Fibroblast of skin of abdomen (primary cell): ENCODE measurements at places on chromosomes 3 and 15.

- DNase-seq, result peak; percentile 79
Observed at GRCh38 chr3:155079468-155079745, 712 bp upstream of the MME start.

DNA sequence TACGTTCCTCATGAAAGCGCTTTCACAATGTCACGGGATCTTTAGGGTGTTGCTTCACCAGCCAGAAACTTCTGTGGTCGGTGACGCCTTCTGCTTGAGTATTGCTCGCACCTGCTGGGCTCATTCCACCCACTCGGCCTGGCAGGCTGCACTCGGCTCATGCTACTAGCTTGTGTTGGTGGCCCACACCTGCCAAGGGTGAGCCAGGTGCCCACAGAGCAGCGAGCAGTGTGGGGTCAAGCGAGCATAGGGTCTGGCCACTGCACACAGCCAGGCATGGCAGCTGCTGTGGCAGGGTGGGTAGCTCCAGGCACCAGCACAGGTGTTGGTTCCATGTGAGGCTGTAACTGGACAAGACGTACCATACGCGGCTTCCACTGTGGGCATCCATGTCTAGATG lies 202.9 kb upstream of the CADM2 start:
- no peak for DNase-seq

DNA sequence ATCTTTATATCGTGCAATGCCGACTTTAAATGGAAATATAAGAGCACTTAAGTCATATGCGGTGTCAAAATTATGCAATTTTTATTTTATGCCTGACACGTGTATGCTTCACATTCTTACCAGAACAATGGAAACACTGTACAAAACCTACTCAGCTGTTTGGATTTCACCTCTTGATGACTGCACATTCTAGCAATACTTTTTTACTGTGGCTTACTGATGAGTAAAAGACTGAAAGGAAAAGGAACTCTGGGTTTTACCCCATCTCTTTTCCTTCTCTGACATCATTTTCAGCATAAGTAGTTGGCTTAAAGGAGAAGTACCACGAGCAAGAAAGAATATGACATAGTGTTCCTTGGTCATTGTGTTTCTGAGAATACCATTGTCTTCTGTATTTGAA lies 142.8 kb downstream of the POLR2M start:
- no peak for DNase-seq

DNA sequence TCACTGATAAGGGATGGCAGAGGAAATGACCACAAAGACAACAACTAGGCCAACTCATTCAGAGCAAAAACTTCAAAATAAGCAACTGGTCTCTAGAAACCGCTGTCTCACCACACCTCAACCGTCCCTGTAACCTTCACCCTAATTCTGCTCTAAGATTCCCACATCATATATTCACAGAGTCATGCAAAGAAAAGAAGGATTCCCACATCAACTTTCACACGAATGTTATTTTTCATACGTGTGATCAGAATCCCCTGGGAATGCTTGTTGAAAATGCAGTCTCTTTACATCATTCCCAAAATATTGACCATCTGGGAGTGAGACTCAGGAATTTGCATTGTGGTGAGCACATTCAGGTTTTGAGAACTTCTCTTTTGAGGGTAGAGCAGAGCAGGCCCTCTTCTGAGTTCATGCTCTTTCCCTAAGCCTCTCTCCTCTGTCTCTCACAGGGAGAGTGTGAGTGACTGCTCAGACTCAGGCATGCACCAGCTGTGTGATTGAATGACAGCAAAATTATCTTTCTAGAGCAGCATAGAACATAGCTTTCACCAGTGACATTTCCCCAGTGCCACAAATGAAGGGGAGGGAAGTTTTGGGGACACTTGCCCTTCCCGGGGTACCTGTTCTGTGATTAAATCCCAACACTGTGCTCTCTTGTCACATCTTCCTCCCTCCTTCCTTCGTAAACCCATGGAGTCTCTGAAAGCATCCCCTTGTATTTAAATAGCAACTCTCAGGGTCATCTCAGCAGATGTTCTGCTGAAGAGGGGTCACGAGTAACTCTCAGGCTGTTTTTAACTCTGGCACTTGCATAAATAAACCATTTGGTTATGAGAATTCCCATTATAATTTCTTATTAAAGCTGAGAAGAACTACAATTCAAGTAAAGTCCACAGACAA lies 170.9 kb downstream of the PLCL2 start:
- DNase-seq, result peak; percentile 88

DNA sequence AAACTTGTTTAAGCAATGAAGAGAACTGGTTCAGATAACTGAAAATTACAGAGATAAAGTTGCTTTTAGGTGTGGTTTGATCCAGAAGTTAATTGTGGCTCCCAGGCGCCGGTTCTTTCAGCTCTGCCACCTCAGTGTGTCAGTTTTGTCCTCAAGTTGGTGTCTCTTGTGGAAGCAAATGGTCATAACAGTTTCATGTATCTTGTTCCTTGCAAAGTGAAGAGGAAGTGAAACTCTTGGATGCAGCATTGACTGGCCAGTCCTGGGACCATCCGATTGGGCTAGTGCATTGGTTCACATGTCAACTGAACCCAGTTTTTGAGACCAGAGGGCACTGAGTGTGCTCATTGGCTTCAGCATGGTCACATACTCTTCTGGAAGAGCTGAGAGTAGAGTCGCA lies 181.4 kb upstream of the GRM7 start:
- no peak for DNase-seq

DNA sequence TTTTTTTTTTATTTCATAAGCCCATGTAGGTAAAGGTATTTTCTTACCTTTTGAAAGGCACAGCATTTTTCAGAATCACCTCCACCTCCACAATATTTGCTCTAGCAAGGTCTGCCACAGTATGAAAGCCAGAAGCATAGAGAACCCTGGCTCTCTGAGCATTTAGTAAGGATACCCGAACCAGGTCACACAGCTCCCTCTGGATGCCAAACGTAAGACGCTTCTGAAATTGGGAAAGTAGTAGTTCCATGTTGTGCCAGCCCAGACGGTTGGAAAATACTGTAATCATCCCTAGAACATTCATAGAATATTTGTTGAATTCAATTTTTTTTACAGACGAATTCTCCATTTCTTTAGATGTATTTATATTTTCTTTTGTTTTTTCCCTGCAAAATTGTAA lies 52.4 kb downstream of the POLQ start:
- peak; percentile 44 for DNase-seq

- DNase-seq, result peak; percentile 41
Observed at GRCh38 chr3:133474251-133474801, 74.5 kb downstream of the BFSP2 start.

DNA sequence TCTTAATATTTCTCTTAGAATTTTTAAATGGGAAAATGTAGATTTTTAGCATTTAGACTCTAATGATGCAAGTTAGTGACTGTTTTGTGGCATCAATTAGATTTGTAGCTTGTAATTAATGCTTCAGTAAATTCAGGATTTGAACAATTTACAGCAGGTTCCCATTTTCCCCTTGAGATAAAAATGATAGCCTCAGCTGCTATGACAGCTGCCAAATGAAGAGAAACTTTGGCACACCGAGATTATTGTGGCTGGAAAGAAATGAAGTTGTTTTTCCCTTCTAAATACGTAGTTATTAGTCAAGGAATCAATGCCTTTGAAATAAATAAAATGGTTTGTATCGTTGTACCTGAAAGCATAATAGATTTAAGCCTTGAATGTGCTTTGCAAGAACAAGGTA lies 206.4 kb upstream of the P2RY1 start:
- no peak for DNase-seq

- no peak for DNase-seq
Observed at GRCh38 chr15:78167227-78167888, 18.2 kb downstream of the IDH3A start.

- DNase-seq, result no peak
Observed at GRCh38 chr3:151178208-151178845, 24.7 kb downstream of the GPR171 start.

- no peak for DNase-seq
Observed at GRCh38 chr3:30020380-30020779, 586.0 kb upstream of the TGFBR2 start.

GRCh38 chr3:155070932-155071387 lies 9.2 kb upstream of the MME start:
- peak; percentile 98 for DNase-seq

DNA sequence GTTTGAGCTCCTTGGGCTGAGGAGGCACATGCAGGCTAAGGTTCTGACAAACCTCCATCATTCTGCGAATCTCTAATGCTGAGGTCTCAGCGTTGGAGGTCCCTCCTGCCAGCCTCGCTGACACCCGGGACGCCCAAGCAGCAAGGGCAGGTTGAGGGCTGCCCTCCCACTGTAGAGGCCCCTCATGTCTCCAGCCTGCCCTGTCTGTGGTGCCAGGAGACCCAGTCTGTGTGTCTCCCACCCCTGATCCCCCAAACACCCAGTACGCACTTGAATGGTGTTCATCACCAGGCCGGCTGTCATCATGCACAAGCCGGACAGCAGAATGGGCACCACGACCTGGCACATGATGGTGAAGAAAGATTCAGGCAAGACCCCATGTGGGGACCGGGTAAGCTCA lies 27.8 kb downstream of the SLC41A3 start:
- DNase-seq, result no peak

- peak; percentile 22 for DNase-seq
Observed at GRCh38 chr3:139117136-139117675, 72.5 kb upstream of the PRR23C start.

GRCh38 chr15:52178765-52179164 lies 12.4 kb downstream of the GNB5 start:
- no peak for DNase-seq

DNA sequence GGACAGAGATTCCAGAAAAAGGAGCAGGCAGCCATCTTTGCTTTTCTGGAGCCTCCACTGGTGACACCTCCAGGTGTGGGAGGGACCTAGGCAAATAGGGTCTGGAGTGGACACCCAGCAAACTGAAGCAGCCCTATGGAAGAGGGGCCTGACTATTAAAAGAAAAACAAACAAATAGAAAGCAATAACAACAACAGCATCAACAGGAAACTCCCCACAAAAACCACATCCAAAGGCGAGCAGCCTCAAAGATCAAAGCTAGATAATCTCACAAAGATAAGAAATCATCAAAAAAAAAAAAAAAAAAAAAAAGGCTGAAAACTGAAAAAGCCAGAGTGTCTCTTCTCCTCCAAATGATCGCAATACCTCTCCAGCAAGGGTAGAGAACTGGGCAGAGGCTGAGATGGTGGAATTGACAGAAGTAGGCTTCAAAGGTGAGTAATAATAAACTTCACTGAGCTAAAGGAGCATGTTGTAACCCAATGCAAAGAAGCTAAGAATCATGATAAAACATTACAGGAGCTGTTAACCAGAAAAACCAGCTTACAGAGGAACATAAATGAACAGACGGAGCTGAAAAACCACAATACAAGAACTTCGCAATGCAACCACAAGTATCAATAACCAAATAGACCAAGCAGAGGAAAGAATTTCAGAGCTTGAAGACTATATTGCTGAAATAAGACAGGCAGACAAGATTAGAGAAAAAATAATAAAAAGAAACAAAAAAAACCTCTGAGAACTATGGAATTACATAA lies 225.4 kb downstream of the CTNNB1 start:
- DNase-seq, result no peak

DNA sequence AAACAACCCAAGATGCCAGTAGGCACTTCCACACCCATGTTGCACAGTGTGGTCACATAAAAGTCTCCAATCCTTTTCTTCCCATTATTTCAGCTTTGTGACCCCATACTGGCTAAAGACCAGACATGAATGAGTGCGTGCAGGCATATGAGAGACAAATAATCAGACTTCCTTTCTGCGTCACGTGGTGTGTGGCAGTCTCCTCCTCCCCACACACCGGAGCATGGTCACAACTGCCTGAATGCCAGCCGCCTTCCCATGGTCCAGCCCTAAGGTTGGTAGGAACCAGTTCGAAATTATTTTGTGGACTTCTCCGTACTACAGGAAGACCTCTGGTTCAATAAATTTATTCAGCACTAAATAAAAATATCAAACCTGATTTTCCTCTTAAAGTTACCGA lies 65.5 kb downstream of the VGLL4 start:
- no peak for DNase-seq

DNA sequence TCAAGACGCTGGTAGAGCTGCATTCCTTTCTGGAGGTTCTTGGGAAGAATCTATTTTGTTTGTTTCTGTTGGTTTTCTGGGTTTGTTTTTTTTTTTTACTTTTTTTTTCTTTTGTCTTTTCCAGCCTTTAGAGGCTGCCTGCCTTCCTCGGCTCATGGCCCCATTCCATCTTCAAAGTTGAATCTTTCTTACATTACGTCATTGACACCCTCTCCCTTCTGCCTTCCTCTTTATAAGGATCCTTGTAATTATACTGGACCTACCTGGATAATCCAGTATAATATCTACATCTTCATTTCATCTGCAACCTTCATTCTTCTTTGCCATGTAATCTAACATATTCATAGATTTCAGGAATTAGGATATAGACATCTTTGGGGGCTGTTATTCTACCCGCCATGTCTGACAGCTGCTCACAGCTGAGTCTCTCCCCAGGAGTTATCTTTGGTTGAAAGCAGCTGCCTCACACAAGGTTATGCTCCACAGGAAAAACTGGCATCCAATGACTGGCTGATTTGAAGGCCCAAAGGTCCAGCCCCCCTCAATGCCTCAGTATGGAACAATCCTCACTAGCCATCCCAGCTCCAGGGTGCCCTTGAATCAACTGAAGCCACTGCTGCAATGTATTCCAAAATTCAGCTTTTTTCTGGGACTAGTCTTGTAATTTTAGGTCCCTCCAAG lies 38.4 kb upstream of the THBS1 start:
- no peak for DNase-seq

- no peak for DNase-seq
Observed at GRCh38 chr3:53122933-53123305, 7.3 kb downstream of the RFT1 start.

- peak; percentile 17 for DNase-seq
Observed at GRCh38 chr3:64575211-64575844, 112.5 kb downstream of the ADAMTS9 start.

- no peak for DNase-seq
Observed at GRCh38 chr3:71219744-71220638, 363.5 kb downstream of the FOXP1 start.
